ENCODE measurements at places on chromosomes 2 and 18.

DNA sequence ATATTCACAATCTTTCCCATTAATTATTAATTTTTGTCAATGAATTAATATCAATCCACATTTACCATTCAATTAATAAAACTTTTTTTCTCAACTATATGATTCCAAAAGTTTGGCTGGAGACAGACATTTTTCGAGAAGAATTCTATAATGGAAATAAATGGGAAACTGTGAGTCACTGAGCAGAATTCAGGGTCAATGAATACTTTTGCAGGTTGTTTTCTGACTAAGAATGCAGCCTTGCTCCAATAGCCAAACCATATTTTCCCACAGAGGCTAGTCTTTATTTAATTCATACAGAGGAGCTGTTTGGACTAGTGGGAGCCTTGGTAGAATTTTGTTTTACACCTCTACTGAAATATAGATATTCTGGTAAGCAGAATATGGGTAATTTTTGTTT is 82.3 kb downstream of the ARHGAP28 start:
- no peak for DNase-seq

GRCh38 chr2:26410764-26411243 is 9.1 kb downstream of the DRC1 start:
- DNase-seq = no peak

- no peak for DNase-seq
Observed at GRCh38 chr18:3720818-3721545, 271.0 kb downstream of the TGIF1 start.

- DNase-seq = no peak
Observed at GRCh38 chr2:197158591-197159550, 151.7 kb downstream of the ANKRD44 start.

- DNase-seq = no peak
Observed at GRCh38 chr2:225309516-225309915, 90.0 kb upstream of the NYAP2 start.

DNA sequence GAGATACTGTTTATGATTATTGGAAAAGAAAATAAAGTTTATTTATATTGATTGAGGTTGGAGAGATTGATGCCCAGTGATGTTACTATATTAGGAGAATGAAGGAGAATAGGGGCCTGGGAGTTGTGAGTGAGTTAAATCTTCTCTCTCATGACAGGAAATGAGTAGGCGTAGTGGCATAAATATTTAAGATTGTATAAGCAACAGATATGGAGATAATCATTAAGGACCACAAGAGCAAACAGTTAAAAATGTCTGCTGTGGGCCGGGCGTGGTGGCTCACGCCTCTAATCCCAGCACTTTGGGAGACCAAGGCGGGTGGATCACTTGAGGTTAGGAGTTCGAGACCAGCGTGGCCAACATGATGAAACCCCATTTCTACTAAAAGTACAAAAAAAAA is 62.7 kb downstream of the PTRHD1 start:
- DNase-seq = peak; percentile 25

DNA sequence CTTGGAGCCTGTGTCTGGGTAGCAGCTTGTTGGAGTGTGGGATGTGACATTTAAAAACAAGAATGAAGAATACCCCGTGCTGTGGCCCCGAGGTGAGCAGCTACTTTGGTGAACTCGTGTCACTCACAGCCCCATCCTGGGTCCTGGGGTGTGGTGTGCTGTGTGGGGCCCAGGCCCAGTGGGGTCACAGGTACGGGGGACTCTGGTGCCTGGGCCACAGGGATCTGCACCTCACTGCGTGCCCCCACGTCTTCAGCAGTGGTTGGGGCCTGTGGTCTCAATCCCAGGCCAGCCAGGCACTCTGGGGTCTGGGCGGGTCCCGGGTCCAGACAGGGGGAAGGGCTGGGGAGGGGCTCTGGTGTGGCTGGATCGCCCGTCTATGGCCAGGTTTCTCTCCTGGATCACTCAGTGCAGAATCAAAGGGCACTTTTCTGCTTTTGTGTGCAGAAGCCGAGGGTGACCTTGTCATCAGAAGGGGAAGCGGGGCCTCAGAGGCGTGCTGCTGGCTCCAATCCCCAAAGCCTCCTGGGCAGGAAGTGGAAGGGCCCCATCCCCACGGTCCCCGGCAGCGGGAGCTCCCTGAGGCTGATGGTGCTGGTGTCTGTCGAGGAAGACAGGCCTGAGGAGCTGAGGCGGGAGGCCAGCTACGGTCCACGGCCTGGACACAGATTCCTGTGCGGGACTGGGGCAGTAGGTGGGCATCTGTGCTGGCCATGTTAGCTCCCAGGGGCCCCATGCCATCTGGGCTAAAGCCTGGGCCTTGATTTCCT is 1.4 kb downstream of the GPR35 start:
- no peak for DNase-seq

Data from fibroblast of pulmonary artery (primary cell).